ENCODE measurements at places on chromosomes 1 and 21.

GRCh38 chr1:185110145-185110544 is 46.6 kb downstream of the TRMT1L start:
- DNase-seq: no peak

DNA sequence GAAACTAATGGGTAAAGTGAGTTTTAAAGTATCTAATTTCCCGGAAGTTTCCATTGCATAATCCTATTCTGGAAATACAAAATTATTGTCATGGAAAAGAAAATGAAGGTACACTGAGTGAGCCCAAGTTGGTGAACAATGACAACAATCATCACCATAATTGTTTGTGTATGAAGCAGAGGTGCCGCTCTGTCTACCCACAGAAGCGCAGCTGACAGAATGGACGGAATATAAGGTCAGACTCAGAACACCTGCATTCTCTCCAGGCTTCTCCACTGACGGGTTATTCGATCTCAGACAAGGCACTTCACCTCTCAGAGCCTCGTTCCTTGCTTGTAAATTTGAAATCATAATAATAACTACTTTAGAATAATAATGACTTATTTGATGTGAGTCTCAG is 99.1 kb upstream of the NGF start:
- no peak for DNase-seq

DNA sequence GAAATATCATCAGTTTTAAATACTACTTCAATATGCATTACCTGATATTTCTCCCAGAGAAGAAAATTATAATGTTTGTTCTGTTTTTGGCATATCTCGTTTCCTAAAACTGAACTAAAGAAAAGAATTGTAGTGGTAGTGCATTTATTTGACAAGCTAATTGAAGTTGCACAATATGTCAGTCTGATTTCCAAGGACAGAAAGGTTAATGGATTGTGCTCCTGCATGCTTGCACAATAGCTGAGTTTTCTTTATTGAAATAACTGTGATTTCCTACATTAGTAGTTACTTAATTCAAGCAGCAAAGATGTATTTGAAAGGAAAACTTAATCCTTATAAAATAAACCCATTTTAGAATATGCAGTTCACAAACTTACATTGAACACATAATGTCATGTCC is 2047.7 kb downstream of the NCAM2 start:
- DNase-seq: no peak

GRCh38 chr1:43711049-43711448 is 3.7 kb downstream of the ST3GAL3 start:
- DNase-seq: no peak

- DNase-seq: no peak
These were observed 1.1 kb downstream of the TRIM58 start for GRCh38 chr1:247857985-247858619.

- DNase-seq: peak; percentile 17
These were observed 81.3 kb upstream of the C21orf91 start for GRCh38 chr21:17900281-17900989.

DNA sequence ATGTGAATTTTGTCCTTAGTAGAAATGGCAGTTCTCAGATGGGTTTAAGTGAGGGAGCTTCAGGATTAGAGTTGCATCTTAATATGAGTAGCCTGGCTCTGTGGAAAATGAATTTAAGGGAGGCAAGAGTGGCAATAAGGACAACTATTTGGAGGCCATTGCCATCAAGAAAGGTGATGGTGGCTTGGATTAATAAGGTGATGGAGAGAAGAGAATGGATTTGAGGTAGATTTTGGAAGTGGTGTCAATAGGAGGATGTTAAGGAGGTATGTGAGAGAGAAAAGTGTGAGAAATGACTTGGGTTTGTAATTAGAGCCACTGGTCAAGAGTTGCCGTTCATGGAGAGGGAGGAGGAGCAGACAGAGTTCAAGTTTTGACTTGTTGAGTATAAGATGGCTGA is 16.3 kb downstream of the CLIC4 start:
- DNase-seq: no peak

Data from activated T-cell treated with anti-CD3 and anti-CD28 coated beads, Interleukin-2, amount 50 U/mL, for 1 hour (primary cell).